ENCODE measurements at places on chromosomes 11 and 22. TPM values are rescaled to one million over a fixed set of nuclear protein-coding genes. Genes with fewer than 3 reads are reported as not detected.

Gene CTNND1
- total RNA-seq, result 6.4 TPM

DNA sequence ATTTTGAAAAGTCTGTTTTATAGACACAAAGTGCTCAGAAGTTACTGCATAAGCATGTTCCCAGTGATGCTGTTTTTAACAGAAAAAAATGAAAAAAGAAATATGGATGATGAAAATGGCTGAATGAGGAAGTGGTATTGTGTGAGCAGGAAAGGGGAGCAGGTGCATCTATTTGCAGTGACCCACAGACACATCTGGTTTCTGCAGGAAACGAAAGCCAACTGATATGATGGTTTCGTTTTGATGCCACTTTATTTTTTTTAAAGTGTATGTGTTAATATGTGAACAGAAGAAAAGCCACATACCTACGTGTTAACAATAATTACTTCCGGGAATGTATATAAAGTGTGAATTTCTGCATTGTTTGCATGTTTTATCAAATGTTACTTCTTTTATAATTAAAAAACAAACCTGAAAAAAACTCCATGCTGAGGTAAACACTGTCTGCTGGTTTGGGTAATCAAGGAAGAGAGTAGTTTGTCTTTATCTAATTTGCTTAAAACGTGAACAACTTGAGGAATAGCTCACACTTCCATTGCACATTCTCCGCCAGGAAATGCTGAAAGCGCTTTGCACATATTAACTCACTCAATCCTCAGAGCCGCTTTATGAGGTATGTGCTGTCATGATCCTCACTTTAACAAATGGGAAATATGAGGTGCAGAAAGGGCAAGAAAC is 1335.9 kb downstream of the TBC1D22A start:
- DNase-seq, result peak; percentile 24

Gene C1QTNF4
- not detected for total RNA-seq

Gene SLC37A2
- total RNA-seq, result 0.50 TPM

- no peak for DNase-seq
Observed at GRCh38 chr11:13535819-13536218, 40.0 kb upstream of the PTH start.

- DNase-seq, result no peak
Observed at GRCh38 chr11:130711193-130711592, 205.1 kb downstream of the SNX19 start.

DNA sequence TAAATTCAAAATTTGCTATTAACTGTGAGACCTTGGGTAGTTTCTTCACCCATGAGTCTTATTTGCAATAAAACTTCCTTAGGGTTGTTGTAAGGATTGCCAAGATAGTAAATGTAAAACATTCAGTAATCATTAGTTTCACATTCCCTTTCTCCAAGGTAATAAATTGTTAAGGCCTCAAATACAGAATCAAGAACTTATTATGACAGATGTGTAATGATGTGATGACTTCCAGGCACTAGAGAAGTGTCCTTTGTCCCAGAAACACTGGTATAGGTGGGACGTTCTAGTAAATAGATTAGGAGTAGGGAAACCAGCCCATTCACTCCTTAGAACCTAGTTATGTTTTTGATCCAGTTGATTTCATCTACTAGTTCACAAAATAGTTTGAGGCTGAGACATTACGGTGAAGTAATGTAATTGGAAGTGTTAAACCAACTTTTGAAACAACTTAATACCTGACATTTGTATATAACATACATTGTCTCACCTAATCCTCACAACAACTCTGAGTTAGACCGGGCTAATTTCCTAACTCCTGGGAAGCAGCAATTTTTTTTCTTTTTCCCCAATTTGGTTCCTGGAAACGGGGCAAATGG is 25.5 kb downstream of the CTNND1 start:
- DNase-seq, result no peak

DNA sequence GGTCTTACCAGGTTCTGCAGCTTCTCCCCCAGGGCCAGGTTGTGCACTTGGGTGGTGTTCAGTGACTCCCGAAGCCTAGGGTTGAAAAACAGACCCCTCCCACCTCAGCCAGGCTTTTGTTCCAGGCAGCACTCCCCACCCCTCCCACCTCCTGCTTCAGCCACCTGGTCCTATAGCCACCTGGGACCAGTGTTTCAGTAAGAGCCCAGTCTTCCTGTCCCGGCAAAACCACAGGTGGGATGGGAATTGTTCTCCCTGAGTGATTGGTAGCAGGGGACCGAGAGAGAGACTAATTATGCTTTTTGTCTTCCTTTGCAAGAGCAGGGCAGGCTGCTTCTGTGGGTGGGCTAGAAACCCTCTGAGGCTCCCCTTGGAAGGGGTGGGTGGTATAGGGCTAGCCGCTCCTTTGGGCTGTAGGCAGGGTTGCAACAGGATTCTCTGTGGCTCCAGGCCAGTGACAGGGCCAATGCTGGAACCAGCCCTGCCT is 8.5 kb upstream of the NAALADL1 start:
- DNase-seq, result no peak

DNA sequence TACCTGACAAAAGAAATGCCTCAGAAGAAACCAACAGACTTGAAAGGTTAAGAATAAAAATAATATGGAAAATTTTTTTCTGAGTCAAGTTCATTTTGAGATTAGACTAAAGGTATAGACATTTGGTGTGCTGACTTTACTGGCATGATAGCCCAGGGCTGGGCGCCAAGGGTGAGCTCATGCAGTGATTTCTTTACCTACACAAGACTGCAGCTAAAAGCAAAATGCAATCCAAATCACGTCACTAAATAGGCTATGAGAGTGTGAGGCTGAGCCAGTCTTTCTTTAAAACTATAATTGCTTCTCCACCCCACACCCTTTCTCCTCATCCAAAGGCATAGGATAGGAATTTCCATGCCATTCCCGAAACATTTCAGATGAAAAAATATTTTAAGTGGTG is 196.5 kb downstream of the FAM76B start:
- no peak for DNase-seq

DNA sequence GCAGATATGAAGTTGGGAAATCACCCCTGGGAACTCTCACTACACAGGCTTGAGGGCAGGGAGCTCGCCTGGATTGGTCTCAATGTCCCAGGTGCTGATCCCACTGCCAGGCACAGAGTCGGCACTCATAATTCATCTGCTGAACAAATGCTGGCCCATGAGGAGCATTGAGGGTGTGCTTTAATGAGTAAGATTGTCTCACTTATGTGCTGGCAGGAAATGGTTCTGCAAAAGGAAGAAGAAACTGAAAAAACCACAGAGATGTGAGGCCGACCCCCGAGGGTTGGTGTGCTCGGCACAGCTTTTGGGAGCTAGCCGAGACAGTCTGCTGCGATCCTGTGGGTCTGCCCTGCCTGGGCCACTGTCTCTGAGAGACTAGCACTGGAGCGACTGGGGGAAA is 9.4 kb downstream of the PLAAT2 start:
- DNase-seq, result peak; percentile 63

- no peak for DNase-seq
Observed at GRCh38 chr11:126996036-126996804, 4.3 kb downstream of the KIRREL3 start.

GRCh38 chr22:29569011-29569678 is 11.8 kb downstream of the NIPSNAP1 start:
- DNase-seq, result no peak

- DNase-seq, result no peak
Observed at GRCh38 chr11:20046416-20046815, 113.9 kb downstream of the DBX1 start.

DNA sequence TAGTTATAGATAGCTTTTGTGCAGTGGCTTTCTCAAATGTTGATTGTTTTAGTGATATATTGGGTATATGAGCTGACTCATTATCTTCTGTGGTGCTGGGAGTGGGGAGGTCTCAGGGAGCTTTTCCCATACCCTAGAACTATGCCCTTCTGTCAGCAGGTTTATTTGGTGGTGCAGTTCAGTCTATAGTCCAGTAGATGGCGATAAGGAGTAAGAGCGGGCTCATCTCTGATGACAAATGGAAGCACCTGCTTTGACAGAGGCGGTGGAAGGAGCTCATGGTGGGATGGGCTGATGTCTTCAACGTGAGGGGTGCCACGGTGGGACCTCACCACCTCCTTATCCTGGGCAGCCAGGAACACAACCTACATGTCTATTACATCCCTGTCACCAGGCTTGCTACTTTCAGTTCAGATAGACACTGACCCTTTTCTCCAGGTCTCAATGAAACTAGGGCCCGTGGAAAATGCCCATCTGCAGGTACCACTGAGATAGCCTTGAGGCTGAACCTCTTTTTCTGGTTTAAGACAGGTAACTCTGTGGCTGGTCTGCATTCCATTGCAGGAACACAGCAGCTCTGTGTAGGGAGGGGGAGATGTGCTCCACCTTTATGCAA is 13.0 kb upstream of the OR6A2 start:
- peak; percentile 23 for DNase-seq

All from activated naive CD8-positive, alpha-beta T cell treated with anti-CD3 and anti-CD28 coated beads for 36 hours (primary cell).